H9 (cell line): ENCODE measurements at places on chromosomes 7 and 10. TPM values are rescaled to one million over a fixed set of nuclear protein-coding genes. Genes with fewer than 3 reads are reported as not detected.
A peak's percentile ranks its signal among the peaks of the same experiment; 100 is the strongest.

GRCh38 chr10:42551582-42552187 lies 86.7 kb downstream of the ZNF33B start:
- no peaks in the 10 kb centered on the region; the same call in 1 of the 2 replicates for H3K4me1 ChIP-seq
- DNase-seq = no peak
- H3K4me3 ChIP-seq = peak overlapping the region; percentile 93
- peaks cover 42% of the 10 kb centered on the region for H3K36me3 ChIP-seq
- H3K27me3 ChIP-seq = no peaks in the 10 kb centered on the region

DNA sequence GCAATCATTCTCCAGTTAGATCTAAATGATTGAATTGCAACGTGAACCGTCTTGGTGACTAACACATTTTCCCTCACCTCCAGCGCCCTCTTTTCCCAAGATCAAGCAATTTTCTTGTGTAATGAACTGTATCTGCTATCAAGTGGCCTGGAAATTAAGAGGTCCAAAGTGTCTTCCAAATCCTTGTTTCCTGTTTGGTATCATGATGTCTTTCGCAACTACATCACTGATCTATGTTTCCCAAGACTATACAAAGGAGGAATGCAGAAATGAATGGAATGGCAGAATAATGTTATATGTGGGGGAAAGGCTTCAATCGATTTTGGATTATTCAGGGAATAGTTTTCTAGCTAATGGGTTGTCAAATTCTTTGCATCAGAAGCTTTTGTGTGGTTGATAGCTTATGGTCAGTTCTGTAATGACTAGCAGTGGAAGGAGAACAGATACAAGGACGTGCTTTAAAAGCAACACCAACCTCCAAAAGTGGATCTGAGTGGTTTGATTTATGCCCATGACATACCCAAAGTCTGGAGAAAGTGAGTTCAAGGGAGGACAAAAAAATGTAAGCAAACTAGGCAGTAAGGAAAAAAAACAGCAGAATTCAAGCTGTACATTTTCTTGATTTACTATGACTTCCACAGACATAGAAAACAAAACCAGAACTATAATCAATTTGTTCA lies 14.6 kb upstream of the ZEB1 start:
- no peaks in the 10 kb centered on the region for H3K27me3 ChIP-seq
- H3K27ac ChIP-seq = no peak overlapping the region
- H3K4me3 ChIP-seq = no peak overlapping the region
- no peaks in the 10 kb centered on the region for H3K36me3 ChIP-seq
- H3K4me1 ChIP-seq = no peaks in the 10 kb centered on the region
- no peak for DNase-seq

GSTO2 gene
- 12.0 and 14.5 TPM in 2 replicates for total RNA-seq

PLAC9 gene
- total RNA-seq = 4.3 and 7.8 TPM in 2 replicates

SP8 gene
- total RNA-seq = 3.5 TPM in 2 replicates

KIAA1549 gene
- 11.4 and 11.9 TPM in 2 replicates for total RNA-seq

CACNB2 gene
- 1.3 and 2.6 TPM in 2 replicates for total RNA-seq

MLXIPL gene
- total RNA-seq = 5.5 and 6.1 TPM in 2 replicates

STOX1 gene
- 5.8 and 5.9 TPM in 2 replicates for total RNA-seq

GRCh38 chr7:47672977-47673381 lies 91.1 kb upstream of the TNS3 start:
- H3K27ac ChIP-seq = no peak overlapping the region
- no peak for DNase-seq
- H3K27me3 ChIP-seq = no peaks in the 10 kb centered on the region
- peaks cover 12% of the 10 kb centered on the region for H3K4me1 ChIP-seq

TYW1B gene
- 5.1 and 5.5 TPM in 2 replicates for total RNA-seq

INA gene
- total RNA-seq = 14.0 and 14.3 TPM in 2 replicates

- H3K4me1 ChIP-seq = no peaks in the 10 kb centered on the region
- H3K36me3 ChIP-seq = no peaks in the 10 kb centered on the region
- H3K27ac ChIP-seq = no peak overlapping the region
- H3K27me3 ChIP-seq = no peaks in the 10 kb centered on the region; the same call in 1 of the 2 replicates
Observed at GRCh38 chr7:131995324-131995723, 438.9 kb upstream of the PODXL start.

GRCh38 chr7:2072042-2072441 lies 160.7 kb downstream of the MAD1L1 start:
- H3K27me3 ChIP-seq = no peaks in the 10 kb centered on the region
- DNase-seq = no peak
- H3K27ac ChIP-seq = no peak overlapping the region
- no peaks in the 10 kb centered on the region for H3K4me1 ChIP-seq
- no peak overlapping the region for H3K4me3 ChIP-seq
- peaks cover 3% of the 10 kb centered on the region; the same call in 2 of the 3 replicates for H3K36me3 ChIP-seq

THSD7A gene
- 0.42 and 0.88 TPM in 2 replicates for total RNA-seq

DNA sequence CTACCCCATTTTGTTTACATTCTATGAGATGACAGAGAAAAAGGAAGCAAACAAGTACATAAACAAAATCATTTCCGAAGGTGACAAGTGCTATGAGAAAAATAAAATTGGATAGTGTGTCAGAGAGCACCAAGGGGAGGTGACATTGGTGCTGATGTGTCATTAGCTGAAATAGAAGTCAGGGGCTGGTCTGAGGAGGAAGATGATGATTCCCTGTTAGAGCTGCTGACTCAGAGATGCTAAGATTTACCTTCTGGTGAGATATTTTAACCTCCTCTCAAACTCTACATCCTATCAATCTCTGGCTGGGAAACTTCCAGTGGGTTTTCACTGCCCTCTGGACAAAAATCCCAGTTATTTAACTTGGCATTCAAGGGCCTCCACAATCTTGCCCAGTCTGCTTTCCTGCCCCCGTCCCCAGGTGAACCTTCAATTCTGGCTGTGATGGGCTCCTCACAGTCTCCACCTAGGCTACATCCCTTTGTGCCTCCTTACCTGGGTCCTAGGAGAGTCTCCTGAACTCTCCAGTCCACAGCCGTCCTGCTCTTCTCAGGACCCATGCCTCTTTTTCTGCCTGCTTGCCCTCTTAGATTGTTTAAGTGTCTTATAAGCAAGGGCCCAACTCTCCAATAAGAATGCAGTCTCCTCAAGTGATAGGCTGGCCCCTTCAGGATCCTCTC lies 26.6 kb downstream of the DUSP5 start:
- H3K4me1 ChIP-seq = peaks cover 8% of the 10 kb centered on the region; the same call in 1 of the 2 replicates
- H3K27me3 ChIP-seq = no peaks in the 10 kb centered on the region
- no peaks in the 10 kb centered on the region for H3K36me3 ChIP-seq
- H3K27ac ChIP-seq = no peak overlapping the region
- DNase-seq = no peak

CPVL gene
- 26.9 and 28.0 TPM in 2 replicates for total RNA-seq

MYPN gene
- not detected in 2 replicates for total RNA-seq

GRCh38 chr7:135189961-135190360 lies 19.5 kb upstream of the CYREN start:
- no peaks in the 10 kb centered on the region for H3K27me3 ChIP-seq
- H3K4me3 ChIP-seq = no peak overlapping the region
- H3K4me1 ChIP-seq = no peaks in the 10 kb centered on the region
- H3K27ac ChIP-seq = no peak overlapping the region
- DNase-seq = no peak
